ENCODE measurements at places on chromosomes 4 and X.
A peak's percentile ranks its signal among the peaks of the same experiment; 100 is the strongest.

GRCh38 chrX:21412029-21412428 is 37.8 kb downstream of the CNKSR2 start:
- H3K4me1 ChIP-seq = peaks cover 10% of the 10 kb centered on the region
- no peak overlapping the region for H3K4me3 ChIP-seq
- peaks cover 11% of the 10 kb centered on the region for H3K36me3 ChIP-seq
- H3K27ac ChIP-seq = no peak overlapping the region
- no peaks in the 10 kb centered on the region for H3K27me3 ChIP-seq

DNA sequence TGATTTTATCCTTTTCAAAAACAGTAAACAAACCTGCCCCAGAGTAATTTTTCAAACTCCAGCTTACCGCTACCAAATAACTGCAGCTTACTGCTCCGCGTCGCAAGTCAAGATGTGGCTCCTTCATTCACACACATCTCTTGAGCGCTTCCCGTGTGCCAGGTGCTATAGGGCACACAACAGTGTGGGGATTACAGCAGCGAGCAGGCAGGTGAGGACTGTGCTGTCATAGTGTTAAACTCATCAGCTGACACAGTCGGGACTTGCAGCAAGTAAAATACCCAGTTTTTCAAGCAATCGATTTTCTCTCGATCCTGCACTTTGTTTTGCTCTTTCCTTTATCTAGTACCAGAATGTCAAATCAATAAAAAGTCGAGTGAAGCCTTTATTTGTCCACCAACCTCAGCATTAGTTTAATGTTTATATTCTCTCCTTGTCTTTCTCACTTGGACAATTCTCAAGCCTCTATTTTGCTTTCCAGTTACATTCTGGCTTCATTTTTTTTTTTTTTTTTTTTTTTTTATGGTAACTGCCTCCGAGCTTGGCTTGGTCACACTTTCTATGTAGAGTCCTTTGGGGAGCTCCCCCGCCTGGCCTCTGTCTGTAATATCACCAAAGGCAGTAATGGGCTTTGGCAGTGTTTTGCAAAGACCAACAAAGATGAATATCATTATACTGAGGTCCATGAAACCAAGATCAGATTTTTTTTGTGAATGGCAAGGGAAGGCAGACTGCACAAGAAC is 8.3 kb upstream of the ASB5 start:
- H3K4me1 ChIP-seq = no peaks in the 10 kb centered on the region
- peaks cover 21% of the 10 kb centered on the region for H3K27me3 ChIP-seq
- peak; percentile 44 for DNase-seq
- H3K4me3 ChIP-seq = no peak overlapping the region

- no peak for DNase-seq
- H3K27me3 ChIP-seq = peaks cover 9% of the 10 kb centered on the region
- H3K4me1 ChIP-seq = no peaks in the 10 kb centered on the region
- no peaks in the 10 kb centered on the region for H3K36me3 ChIP-seq
- no peak overlapping the region for H3K4me3 ChIP-seq
Measured at GRCh38 chr4:147139455-147140198, 194.0 kb upstream of the TTC29 start.

DNA sequence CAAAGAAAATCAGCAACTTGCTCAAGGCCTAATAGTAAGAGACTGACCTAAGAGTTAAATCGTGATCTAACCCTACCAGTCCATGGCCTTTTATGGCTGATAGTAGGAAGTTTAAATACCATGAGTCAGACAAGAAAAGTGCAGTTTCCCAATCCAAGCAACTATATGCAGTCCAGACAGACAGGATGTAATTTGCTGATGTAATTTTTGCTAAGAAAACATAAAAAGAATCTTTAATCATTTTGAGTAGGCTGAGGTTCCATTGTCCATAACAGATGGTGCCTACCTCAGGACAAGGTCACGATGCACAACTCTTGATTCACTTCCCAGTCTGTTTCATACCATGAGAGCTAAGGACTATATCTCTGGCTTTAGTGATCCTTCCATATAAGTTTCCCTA is 317.5 kb upstream of the GRIA3 start:
- H3K4me3 ChIP-seq = no peak overlapping the region
- no peak for DNase-seq
- H3K4me1 ChIP-seq = no peaks in the 10 kb centered on the region
- no peaks in the 10 kb centered on the region for H3K36me3 ChIP-seq

- no peak overlapping the region for H3K27ac ChIP-seq
- no peak for DNase-seq
- H3K27me3 ChIP-seq = peaks cover 5% of the 10 kb centered on the region
- no peak overlapping the region for H3K4me3 ChIP-seq
- peaks cover 2% of the 10 kb centered on the region for H3K36me3 ChIP-seq
Measured at GRCh38 chr4:2105559-2105958, 46.4 kb downstream of the NAT8L start.

DNA sequence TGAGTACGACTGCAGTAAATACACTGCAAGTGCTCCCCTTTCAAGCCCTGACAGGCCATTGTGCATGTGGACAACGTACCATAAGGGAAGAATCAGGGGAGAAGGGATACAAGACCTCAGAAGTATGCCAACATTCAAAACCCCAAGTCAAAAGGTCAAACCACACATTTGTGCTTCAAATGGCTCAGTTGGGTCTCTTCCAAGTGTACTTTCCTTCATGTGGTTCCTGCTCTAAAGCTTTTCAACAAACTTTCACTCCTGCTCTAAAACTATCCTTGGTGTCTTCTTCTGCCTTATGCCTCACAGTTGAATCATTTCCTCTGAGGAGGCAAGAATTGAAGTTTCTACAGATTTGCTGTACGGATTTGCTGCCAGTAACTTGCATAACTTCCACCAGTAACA is 305.7 kb upstream of the SLIT2 start:
- no peak overlapping the region for H3K27ac ChIP-seq
- DNase-seq = no peak
- no peaks in the 10 kb centered on the region for H3K27me3 ChIP-seq

DNA sequence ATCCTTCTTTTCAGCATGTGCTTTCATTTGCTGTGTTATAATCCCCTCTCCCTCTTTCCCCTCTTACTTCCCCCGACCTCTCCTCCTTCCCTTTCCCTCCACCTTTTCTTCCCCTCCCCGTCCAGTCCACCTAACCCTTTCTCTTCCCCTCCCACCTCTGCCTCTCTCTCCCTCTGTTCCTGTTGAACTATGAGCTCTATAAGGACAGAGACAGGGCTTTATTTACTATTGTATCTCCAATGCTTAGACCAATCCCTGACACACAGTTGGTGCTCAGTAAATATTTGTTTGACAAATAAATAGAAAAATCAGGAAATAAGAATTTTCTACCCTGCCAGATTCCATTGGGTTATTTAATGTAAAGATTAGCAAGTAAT is 60.8 kb downstream of the EGF start:
- H3K27me3 ChIP-seq = peaks cover 5% of the 10 kb centered on the region
- no peak overlapping the region for H3K27ac ChIP-seq
- DNase-seq = no peak
- H3K4me3 ChIP-seq = no peak overlapping the region

DNA sequence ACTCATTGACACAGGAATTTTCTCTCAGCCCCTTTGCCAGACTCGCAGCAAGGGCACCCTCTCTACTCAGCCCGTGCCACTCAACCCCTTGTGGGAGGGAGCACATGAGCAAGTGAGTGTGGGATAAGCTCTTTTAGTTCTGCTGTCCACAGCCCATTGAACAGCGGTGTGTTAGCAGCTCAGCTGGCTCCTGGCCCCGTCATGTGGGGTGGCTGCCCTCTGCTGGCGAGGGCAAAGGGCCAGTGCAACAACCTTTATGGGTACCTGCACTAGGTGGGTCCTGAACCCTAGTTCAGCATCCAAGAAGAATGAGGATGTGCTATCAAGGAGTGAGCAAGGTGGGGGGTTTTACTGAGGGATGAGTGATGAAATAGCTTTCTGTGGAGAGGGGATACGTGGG is 85.0 kb upstream of the ZNF81 start:
- H3K27me3 ChIP-seq = peaks cover 9% of the 10 kb centered on the region
- no peaks in the 10 kb centered on the region for H3K4me1 ChIP-seq
- no peaks in the 10 kb centered on the region for H3K36me3 ChIP-seq
- peak; percentile 55 for DNase-seq

GRCh38 chr4:146981651-146982050 is 36.0 kb upstream of the TTC29 start:
- no peaks in the 10 kb centered on the region for H3K4me1 ChIP-seq
- H3K36me3 ChIP-seq = no peaks in the 10 kb centered on the region
- no peak overlapping the region for H3K4me3 ChIP-seq
- DNase-seq = no peak
- no peak overlapping the region for H3K27ac ChIP-seq
- H3K27me3 ChIP-seq = peaks cover 1% of the 10 kb centered on the region

- no peak overlapping the region for H3K27ac ChIP-seq
- H3K27me3 ChIP-seq = no peaks in the 10 kb centered on the region
- DNase-seq = no peak
- peaks cover 18% of the 10 kb centered on the region for H3K4me1 ChIP-seq
- no peak overlapping the region for H3K4me3 ChIP-seq
Measured at GRCh38 chr4:3338321-3338838, 45.6 kb downstream of the RGS12 start.

DNA sequence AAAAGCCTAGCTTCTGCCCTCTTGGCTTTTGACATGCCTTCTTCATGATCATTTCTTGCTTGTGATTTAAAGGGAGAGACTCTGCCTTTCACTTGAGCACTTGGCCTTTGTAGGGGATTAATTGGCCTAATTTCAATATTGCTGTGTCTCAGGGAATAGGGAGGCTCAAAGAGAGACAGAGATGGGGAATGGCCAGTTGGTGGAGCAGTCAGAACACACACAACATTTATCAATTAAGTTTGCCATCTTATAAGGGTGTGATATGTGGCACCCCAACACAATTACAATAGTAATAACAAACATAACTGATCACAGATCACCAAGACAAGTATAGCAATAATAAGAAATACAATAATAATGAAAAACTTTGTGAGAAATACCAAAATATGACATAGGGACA is 122.5 kb upstream of the VCX start:
- H3K4me3 ChIP-seq = no peak overlapping the region
- DNase-seq = no peak
- no peak overlapping the region for H3K27ac ChIP-seq
- H3K27me3 ChIP-seq = no peaks in the 10 kb centered on the region

DNA sequence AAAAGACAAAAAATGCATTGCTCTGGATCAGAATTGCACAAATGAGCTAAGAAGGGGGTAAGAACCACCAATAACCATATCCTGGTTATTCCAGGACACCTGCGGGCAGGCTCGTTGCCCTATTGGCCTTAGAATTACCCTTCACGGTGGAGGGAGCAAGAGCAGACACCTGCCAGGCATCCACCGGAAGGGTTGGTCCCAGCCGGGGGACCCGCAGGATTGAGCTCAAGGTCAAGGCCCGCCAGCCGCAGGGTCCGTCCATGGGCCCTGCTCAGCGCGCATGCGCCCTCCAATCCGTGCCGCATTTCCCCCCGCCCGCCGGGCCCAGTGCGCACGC is 575 bp downstream of the SLC25A6 start:
- peak overlapping the region; percentile 91 for H3K4me3 ChIP-seq
- H3K27me3 ChIP-seq = no peaks in the 10 kb centered on the region
- peaks cover 66% of the 10 kb centered on the region for H3K36me3 ChIP-seq
- peak overlapping the region; percentile 97 for H3K27ac ChIP-seq
- H3K4me1 ChIP-seq = peaks cover 54% of the 10 kb centered on the region

- no peak overlapping the region for H3K4me3 ChIP-seq
- no peak overlapping the region for H3K27ac ChIP-seq
- no peaks in the 10 kb centered on the region for H3K27me3 ChIP-seq
- DNase-seq = no peak
- no peaks in the 10 kb centered on the region for H3K4me1 ChIP-seq
- H3K36me3 ChIP-seq = no peaks in the 10 kb centered on the region
Measured at GRCh38 chrX:48591255-48591791, 6.0 kb upstream of the WDR13 start.

All from activated CD8-positive, alpha-beta T cell treated with anti-CD3 and anti-CD28 coated beads for 36 hours (primary cell).